ENCODE measurements at places on chromosomes 6 and 20.

DNA sequence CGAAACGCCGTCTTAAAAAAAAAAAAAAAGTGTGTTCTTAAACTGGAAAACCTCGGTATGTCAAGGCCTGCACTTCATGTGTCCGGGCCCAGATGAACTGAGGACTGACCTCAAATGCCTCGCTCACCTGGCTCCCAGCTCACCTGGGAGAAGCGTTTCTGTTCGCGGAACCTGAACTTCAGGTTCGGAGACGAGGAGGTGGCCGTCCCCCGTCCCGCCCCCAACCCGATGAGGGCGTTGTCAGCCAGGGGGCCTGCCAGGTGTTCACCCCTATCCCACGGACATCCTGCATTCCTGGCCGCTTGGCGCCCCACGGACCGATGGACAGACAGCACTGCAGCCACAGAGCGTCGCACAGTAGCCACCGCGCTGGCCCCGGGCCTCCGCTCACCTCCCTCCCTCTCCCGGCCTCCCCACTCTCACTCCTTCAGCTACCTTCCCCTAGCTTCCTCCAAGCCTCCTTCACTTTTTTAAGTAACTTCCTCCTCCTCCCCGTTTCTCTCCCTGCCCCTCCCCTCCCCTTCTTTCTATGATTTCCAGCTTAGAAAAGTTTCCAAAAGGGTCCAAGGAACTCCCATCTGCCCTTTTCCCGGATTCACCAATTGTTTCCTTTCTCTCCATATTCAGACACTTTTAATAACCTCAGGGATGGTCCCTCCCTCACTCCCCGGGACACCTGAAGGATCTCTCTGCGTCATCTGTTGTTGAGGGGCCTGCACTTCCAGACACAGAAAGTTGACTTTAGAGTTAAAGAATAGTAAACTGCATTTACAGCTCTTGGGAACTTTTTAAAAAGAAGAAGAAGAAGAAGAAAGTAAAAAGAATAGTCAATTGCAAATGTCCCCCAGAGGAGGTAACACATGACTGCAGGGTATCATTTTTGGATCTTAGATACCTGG, 22.7 kb upstream of the MCM3 start:
- DNase-seq = peak; percentile 84

DNA sequence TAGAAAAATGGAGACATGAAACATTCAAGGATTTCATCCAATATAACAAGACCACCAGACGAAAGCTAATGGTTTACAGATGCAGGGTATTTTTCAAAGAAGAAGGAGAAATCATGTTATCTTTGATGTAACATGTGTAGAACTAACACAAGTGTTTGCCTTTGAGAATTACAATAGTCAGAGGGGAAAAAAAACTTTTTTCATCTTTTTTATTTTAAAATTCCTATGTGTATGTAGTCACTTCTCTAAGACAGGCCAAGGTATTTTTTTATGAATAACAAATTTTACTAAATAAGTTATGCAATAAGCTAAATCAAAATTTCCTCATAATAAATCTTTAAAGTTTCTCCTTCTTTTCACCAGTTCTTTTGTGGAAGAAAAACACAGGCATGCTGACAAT, 161.4 kb downstream of the PDE7B start:
- no peak for DNase-seq

GRCh38 chr20:44627364-44628010, 24.0 kb downstream of the ADA start:
- DNase-seq = no peak

DNA sequence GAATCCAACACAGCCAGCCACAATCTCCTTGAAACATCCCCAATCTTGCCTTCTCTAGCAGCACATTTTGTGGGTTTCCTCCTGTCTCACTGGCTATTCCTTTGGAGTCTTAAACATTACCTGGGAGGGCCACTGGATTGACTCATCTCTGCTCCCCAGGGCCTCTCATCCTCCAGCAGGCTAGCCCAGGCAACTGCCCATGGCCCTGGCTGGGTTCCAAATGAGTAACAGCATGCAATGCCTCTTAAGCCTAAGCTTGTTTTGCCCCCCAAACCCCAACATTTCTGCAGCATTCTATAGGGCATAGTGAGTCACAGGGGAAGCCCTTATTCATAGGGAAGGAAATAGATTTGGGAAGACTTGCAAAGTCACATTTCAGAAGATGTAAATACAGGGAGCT, 204.9 kb downstream of the FOXA2 start:
- no peak for DNase-seq

DNA sequence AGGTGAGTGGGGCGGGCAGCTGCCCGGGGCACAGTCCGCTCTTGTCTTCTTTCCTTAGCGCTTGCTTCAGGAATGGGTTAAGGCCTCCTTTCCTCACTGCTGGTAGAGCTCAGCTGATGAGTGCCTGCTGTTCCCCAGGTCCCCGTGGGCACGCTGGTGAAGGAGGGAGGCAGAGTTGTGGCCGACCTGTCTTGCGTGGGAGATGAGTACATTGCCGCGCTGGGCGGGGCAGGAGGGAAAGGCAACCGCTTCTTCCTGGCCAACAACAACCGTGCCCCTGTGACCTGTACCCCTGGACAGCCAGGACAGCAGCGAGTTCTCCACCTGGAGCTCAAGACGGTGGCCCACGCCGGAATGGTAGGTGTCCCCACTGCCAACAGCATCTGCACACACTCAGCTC, 15.7 kb downstream of the MTG2 start:
- no peak for DNase-seq

GRCh38 chr20:56859801-56860261, 230.7 kb downstream of the TFAP2C start:
- DNase-seq = no peak

GRCh38 chr20:53328961-53329360, 264.7 kb downstream of the ZNF217 start:
- DNase-seq = no peak

DNA sequence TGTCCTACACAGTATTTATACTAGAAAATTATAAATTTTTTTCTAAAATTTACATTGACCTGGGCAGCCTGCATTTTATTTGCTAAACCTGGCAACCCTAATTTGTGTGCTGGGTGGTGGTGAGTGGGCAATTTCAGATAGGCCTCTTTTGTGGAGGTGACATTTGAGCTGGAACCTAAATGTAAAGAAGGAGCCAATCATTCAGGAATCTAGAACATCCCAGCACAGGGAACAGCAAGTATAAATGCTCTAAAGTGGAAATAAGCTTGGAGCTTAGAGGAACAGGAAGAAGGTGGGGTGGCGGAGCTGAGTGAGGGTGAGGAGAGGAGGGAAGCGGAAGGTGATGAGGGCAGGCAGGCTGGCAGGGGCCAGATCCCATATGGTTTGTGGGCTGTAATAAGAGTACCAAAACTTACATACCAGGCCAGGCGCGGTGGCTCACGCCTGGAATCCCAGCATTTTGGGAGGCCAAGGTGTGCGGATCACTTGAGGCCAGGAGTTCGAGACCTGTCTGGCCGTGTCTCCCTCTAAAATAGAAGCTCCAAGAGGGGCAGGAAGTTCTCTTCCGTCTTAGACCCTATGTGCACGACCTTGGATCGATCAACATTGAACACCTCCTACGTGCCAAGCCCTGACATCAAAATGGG, 549 bp upstream of the CSE1L start:
- DNase-seq = peak; percentile 74

DNA sequence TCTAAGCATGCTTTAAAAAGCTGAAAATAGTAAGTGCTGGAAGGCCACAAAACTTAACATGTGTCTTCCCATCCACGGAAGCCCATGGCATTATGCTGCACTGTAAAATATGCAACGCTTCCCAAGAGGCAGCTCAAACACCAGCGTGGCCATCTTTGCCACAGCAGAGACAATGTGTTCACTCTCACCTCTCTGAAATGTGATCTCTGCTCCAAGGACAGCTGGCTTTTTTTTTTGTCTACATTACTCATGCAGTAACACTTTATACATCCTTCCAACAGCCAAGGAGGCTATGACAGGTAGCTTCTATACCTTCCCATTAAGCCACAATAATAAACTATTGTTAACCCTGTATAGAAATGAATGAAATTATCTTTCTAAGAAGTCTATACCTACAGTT, 49.2 kb downstream of the BLOC1S5 start:
- no peak for DNase-seq
